ENCODE measurements at places on chromosomes 11 and 22.

DNA sequence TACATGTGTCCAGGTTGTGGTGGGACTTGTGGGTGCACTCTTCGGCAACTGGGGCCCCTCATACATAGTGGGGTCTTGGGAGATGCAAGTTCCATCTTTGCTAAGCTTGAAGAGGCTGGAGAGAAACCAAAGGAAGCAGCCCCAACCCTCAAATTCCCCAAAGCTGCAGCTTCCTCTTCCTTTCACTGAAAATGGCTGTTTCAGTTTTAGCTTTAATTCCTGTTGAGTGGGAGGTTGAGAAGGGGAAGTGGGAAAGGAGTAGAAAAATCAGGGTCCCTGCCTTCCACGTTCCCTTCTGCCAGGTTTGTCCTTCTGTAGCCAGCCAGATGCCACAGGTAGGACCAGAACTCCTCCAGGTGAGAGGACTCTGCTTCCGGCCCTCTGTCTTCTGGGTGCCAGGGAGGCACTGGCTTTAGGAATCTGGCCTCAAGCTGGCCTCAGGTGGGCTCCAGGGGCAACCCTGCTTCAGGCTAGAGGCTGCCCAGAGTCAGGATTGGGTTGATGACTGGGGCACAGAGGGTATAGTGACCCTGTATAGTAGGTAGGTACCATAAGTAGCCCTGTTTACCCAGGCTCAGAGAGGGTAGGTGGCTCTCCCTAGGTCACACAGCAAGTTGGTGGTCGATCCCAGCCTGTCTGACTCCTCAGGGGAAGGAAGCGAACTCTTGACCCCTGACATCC is 16.2 kb downstream of the P2RY6 start:
- no peak for DNase-seq

DNA sequence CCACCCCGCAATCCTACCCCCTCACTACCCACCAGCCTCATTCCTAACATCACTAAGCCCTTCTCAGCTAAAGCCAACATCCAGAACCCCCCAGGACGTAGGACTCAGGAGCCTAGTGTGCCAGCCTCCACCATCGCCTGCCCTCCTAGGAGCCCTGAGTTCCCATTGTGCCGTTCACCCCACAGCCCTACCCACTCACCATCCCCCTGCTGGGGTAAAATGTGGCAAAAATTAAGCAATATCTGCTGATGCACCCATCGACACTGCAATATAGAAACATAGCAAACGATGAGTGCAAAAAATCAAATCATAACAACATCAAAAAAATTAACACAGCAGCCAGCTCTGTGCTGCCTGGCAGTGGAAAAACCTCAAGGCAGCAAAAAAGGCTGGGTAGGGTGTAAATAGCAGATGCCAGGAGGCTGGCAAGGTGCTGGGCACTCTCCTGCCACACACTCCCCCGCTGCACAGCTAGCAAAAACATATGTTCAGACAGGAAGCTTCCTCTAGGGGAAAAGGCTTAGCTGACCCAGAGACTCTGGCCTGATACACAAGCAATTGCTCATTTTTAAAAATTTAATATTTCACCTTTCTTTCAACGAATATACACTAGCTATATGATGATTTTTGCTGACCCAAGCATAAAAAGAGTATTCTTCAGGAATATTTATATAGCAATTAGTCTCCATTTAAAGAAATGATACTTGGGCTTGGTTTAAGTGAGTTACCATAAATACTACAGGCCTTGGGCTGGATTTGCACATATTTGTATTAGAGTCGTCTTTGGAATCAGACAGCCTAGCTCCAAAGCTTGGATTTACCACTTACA is 33.8 kb downstream of the PRDM10 start:
- DNase-seq: no peak

GRCh38 chr22:17501679-17502285 is 61.5 kb upstream of the SLC25A18 start:
- no peak for DNase-seq

DNA sequence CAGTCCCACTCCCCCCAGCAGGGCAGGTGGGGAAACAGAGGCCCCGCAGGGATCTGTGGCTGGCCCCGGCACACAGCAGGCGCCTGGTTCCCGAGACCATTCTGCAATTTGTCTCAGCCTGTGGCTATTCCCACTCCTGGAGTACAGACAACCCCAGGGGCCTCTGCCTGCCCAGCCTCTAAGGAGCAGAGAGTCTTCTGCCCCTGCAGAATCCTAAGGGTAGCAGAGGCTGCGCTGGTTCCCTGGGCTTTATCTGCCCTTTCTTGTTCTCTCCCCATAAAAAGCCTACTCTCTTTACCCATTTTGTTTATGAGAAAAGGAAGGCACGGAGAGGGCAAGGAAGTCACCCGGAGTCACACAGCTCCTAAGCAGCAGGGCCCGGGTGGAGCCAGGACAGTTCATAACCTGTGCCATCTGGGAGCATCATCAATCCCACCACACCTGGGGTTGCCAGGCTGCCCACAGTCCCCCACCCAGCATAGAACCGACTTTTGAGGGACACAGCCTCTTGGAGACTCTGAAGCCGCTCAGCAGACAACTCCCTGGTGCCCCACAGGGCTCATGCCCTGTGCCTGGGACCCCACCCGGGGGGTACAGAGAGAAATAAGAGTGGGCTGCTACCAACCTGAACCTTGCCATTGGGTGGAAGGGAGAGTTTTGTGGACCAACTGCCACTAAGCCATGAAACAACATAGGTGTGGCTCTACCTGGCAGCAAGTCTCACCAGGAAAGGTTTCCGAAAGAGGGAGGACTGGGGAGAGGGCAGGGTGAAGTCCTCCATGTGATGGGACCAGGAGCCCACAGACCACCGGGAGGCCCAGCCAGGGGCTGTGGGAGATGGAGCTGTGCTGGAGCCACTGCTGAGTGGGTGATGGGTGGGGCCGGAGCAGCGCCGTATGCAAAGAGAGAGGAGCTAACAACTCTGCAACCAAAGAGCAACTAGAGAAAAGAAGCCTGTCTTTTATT is 17.2 kb upstream of the LINC01488 start:
- no peak for DNase-seq

DNA sequence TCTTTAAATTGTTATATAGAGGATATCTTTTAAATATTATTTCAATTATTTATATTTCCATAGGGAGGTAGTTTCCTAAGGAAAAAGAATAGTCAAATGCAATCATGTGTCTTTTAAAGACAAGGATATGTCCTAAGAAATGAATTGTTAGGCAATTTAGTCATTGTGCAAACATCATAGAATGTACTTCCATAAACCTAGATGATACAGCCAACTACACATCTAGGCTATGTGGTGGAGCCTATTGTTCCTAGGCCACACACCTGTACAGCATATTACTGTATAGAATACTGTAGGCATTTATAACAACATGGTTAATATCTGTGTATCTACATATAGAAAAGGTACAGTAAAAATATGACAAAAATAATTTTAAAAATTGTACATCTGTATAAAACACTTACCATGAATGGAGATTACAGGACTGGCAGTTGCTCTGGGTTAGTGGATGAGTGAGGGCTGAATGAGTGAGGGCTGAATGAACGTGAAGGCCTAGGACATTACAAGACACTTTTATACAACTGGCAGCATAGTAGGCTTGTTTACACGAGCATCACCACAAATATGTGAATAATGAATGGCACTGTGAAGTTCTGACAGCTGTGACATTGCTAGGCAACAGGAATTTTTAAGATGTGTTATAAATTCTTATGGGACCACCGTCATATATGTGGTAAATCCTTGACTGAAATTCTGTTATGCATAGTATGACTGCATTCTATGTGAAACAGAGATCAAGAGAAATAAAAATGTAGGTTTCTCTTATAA is 1879.0 kb upstream of the RAG2 start:
- no peak for DNase-seq

DNA sequence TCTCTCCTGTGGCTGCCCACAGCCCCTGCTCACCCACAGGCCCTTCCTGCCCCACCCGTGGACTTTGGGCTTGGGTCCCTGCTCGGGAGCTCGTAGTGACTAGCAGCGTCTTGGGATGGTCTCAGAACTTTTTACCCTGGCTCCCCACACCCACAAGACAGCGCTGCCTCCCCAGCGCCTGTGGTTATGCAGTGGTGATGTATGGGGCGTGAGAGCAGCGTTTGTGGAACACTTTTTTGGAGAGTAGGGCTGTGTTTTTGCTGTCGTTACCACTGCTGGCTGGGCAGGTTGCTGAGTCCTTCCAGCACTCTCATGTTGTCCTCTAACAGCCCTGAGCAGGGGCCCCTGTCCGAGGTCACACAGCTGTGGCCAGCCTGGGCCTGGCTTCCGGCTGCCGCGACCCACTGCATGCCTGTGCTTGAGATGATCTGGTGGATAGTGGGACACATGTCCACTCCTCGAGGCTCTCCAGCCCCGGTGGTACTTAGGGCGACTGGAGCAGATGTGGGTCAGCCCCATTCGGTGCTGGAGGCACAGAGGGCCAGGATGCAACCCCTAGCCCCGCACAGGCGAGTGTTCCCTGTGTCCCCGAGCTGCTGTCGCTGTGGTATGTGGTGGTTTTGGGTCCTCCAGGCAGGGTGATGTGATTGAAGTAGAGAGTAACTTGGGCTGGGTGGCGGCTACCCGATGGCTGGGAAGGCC is 7.1 kb upstream of the GRAMD4 start:
- DNase-seq: no peak

DNA sequence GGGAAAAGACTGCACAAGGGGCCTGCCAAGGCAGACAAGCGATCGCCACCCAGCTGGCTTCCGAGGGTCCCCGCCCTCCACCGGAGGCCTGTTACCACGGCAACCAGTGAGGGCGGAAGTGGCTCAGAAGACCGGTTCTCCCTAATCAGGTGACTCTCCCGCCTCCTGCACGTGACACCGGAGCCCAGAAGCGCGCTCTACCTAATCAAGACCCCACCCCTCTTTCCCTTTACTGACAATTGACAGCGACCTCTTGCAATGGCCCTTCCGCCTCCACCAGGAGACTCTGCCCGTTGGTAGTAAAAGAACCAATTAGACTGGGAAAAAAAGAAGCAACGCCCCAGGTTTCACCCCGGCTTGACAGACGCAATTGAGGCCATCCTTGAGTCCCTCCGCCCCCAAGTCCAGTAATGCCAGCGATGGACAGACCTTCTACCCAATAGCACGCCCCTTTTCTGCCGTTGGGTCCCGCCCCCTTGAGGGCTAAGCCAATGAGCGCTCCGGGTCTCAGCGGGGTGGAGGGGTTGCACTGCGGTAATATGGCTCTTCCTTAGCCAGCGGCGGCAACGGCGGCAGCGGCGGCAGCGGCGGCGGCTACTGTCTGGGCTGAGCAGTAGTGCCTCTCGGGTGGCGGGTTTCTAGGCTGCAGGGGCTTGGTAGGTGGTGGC is at the start of gene UVRAG:
TSS of gene UVRAG (plus strand) at position 534 of the 668 bp plus-strand sequence. CDS start 198 bp downstream, outside the sequence.
- DNase-seq: peak; percentile 96

GRCh38 chr11:27020751-27021150 is 19.9 kb upstream of the BBOX1 start:
- no peak for DNase-seq

DNA sequence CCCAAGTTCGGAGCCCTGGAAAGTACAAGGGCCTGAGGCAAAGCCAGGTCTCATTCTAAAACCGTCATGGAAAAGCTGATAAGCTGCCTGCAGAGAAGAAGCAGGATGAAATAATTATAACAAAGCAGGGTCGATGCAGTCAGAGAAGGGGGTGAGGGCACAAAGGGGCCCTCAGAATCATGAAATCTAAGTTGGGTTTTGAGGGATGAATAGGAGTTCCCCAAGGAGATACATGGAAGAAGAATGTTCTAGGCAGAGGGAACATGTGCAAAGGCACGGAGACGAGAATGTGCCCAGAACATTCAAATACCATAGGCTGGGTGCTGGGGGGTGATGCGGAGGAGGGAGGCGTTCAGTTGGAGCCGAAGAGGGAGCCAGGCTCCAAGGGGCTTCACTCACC is 25.0 kb downstream of the IGLL1 start:
- no peak for DNase-seq

DNA sequence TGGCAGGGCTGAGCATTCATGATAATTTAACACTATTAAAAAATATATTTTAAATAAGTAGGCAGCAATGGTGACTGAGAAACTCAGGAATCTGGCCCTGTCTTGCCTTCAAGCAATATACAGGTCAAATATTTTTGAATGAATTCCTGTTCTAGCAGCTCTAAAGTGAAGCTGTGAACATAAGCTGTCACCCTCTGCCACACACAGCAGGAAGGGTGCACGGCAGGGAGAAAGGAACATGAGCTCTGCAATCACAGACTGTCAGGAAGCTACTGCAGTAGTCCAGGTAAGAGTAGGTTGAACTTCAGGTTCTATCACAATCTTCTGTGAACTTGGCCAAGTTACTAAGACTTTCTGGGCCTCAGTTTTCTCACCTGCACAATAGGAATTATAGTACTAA is 114.8 kb downstream of the SERGEF start:
- DNase-seq: no peak

DNA sequence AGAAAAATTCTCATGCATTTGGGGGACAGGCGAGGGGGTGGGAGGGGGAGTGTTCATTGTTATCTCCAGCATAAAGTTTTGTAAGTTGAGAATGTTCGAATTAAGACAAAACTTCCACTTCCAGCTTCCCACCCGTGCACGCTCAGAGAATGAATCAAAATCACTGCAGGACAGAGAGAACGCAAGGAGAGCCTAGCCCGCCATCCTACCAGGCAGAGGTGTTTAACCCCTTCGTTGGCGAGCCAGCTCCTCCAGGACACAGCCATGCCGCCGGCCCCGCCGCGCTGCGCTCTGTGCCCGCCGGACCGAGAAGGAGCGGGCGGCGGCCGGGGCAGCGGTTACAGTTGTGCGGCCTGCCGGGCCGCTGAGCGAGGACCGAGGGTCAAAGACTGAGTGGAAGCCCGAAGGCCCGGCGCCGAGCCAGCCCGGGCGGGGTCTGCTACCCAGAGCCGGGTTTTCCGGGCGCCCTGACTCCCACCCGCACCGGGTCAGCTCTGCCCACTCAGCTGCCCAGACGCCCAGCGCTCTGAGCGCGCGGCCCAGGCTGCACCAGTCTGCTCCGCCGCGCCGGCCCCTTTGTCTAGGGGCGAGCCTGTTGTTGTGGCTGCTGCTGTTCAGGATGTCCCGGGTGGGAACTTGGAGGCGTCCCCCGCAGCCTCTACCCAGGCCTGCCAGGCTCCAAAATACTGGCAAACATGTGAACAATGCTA is at the start of gene NOX4:
TSS of gene NOX4 (minus strand) at position 395 of the 710 bp plus-strand sequence. CDS start at position 266, 129 bp downstream.
- no peak for DNase-seq

- no peak for DNase-seq
Measured at GRCh38 chr11:118961591-118961990, 5.5 kb downstream of the UPK2 start.

GRCh38 chr11:110631551-110631950 is 80.7 kb downstream of the ARHGAP20 start:
- DNase-seq: no peak

GRCh38 chr11:104609311-104610085 is 288.8 kb downstream of the CASP12 start:
- peak; percentile 8 for DNase-seq

GRCh38 chr11:32184041-32184722 is 93.3 kb downstream of the RCN1 start:
- DNase-seq: no peak

DNA sequence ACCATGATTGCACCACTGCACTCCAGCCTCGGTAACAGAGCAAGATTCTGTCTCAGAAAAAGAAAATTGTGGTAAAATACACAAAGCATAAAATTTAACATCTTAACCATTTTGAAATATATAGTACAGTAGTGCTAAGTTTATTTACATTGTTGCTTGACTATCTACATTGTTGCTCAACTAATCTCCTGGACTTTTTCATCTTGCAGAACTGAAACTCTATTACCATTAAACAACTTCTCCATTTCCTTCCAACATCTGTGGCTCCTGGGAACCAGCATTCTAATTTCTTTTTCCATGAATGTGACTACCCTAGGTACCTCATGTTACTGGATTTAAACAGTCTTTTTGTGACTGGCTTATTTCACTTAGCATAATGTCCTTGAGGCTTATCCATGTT is 13.5 kb upstream of the VWA5A start:
- no peak for DNase-seq
